Skeletal muscle cell (primary cell): ENCODE measurements at places on chromosomes 5 and 9.

- no peak for DNase-seq
Observed at GRCh38 chr9:125747765-125748445, 732 bp downstream of the PBX3 start.

- DNase-seq = no peak
Observed at GRCh38 chr9:121201045-121201737, 478 bp downstream of the RAB14 start.

DNA sequence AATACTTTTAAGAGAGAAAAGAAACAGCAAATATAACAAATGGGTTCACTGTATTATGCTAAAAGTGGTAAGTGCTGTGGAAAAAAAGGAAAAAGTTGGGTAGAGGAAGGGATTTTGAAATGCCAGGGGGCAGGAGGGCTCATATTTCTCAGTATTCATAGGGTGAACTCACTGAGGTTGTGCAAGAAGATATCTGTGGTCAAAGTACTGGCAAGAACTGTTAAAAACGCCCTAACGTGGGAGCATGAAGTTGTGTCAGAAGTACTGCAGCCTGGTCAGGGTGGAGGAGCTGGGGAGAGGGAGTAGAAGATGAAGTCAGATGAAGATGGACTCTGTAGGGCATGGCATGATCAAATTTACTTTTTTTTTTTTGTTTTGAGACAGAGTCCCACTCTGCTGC is 31.2 kb upstream of the SLC28A3 start:
- DNase-seq = peak; percentile 92

- DNase-seq = no peak
Observed at GRCh38 chr5:179318221-179318955, 26.9 kb downstream of the ADAMTS2 start.

- no peak for DNase-seq
Observed at GRCh38 chr5:97591781-97592180, 408.7 kb upstream of the RIOK2 start.

DNA sequence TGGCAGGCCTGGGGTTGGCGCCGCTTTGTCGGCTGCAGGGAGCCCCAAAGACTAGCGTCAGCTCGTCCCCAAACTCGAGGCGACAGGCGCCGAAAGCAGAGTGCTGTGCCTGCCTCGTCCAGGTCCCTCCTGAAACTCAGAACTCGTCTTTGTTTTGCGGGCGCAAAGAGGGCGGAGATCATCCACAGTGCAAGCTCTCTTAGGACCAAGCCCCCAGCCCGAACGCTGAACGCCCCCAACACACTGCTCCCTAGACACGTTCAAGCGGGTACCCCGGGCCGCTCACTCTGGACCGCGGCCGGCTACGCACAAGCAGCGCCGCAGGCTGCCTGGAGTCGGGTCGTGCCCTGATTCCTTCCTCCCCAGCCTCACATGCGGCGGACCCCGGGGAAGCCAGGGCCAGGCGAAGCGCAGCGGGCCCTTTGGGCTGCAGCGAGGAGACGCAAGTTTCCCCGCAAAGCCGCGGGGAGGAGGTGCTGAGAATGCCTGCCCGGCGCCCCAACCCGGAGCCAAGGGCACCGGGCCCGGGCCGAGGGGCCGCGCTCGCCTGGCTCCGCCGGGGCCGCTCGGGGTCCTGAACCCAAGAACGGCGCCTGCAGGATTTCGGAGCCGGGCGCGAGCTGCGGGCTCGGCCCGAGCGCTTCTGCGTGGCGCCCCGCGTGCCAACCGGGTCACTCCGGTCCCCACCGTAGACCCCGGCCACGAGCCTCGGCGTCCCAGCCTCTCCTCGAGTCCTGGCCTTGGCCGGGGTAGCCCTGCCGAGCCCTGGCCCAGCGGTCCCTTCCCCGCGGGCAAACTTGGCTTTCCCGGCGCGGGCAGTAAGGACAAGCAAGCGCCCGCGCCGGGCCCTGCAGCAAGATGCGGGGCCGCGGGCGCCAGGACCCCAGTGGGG is 738 bp downstream of the FSTL4 start:
- no peak for DNase-seq

- DNase-seq = no peak
Observed at GRCh38 chr5:156920861-156921431, 42.1 kb downstream of the TIMD4 start.

DNA sequence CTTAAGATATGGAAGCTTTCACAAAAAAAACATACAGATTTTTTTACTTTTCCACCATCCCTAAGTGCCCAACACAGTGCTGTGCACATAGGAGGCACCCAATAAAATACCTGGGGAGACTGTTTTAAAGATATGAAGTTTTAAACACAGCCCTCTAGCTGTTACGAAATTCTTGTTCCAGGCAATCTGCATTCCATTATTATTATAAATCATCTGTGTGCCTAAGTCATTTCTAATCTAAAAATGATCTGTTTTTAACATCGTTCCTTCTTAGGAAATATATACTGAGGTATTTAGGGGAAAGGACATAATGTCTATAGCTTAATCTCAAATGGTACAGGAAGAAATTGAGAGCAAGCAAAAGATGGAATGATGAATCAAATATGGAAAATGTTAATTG is 32.7 kb upstream of the ISCA1 start:
- DNase-seq = no peak

DNA sequence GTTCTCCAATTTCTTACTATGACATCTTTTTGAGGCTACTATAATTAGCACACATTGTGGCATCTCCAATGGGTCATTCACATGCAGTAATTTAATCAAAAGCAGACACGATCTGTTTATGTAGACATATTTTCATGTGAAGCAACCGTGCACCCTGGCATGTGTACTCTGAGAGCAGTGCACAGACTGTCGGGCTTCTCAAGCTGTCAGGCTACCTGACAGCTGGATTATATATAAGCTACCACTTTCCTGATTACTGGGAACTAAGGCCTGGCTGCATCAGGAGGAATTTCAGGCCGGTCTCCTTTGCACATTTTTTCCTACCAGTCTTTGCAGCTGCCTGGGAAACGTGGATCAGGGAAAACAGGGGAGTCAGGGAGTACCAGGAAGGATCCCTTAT is 197.5 kb downstream of the MAPKAP1 start:
- DNase-seq = no peak

DNA sequence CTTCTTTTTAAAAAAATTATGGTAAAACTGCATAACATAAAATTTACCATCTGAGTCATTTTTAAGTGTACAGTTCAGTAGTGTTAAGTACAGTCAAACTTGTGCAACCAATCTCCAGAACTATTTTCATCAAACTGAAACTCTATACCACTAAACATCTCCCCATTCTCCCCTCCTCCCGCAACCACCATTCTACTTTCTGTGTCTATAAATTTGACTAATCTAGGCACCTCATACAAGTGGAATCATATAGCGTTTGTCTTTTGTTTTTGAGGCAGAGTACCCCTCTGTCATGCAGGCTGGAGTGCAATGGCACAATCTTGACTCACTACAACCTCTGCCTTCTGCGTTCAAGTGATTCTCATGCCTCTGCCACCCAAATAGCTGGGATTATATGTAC is 24.0 kb upstream of the EBF1 start:
- no peak for DNase-seq

DNA sequence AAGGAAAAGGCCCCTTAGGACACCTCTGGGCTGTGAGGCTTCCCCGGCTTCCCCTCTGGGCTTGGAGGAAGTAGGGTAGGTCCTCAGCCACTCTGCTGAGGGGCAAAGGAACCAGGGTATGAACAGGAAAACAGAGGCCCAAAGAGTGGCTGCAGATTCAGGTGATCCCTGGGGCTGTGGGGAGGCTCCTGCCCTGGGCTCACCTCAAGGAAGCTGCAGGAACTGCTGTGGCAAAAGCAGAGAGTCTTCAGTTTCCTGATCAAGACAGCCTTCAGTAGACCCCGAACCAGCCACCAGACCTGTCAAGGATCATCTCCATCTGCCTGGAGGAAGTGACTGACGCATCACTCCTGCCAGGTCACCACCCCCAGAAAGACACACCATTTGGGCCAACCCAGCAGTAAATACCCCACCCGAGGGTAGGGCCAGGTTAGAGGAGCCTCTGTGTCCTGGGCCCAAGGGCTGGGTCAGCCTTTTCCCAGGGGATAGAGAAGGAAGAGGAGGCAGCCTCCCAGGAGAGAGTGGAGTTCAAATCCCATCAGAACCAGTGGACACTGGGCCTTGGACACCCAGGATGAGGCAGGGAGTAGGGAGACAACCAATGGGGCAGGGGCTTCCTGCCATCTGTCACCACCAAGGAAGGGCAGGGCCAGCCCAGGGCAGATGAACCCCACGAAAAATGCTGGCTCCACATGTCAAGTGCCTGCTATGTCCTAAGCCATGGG is 5.8 kb upstream of the ST6GALNAC6 start:
- no peak for DNase-seq

DNA sequence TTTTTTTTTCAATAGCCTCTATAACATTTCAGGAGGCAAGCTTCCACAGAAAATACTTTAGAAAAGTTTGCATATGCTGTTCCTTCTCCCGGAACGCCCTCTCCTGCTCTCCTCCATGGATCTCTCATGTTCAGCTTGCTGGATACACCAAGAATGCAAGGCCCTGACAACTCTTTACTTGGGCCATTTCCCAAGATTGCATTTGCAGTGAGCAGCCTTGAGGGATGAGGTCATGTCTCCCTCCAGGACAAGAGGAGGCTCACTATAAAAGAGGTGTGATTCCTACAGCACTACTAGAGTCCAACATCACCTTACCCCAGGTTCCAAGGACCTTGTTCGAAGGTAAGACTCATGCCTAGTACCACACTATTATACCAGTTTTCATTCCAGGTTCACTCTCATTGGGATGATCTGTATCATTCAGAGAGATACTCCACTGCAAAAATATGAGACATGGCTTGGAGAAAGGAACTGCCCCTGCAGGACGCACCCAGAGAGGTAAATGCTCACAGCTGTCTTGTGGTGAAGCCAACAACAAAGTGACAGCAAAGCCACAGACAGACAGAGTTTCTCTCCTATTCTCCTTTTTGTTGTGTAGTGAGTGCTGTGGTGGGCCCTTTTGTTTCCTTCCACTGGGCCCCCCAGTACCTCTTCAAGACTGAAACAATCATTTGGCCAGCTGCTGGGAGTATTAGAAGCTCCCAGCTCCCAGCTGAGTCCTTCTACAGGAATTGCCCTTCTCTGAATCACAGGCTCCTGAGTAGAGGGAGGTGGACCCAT is 151.7 kb upstream of the ZNF366 start:
- no peak for DNase-seq

DNA sequence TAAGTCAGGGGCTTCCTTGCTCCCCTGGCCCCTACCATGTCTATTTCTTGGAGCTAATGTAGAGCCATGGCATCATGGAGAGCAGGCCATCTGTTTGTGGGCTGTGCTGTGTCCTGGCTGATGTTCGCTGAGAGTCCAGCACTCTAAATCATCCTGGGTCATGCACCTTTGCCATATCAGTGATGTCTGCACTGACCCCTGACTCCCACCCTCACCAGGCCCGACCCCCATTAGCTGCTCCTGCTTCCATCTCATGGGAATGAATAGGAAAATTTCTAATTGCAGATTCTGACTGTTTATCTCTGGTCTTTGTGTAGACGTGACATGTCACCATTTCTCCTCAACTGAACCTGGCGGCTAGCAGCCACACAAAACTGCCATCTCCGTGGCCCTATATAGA is 236.9 kb downstream of the NSG2 start:
- DNase-seq = no peak

DNA sequence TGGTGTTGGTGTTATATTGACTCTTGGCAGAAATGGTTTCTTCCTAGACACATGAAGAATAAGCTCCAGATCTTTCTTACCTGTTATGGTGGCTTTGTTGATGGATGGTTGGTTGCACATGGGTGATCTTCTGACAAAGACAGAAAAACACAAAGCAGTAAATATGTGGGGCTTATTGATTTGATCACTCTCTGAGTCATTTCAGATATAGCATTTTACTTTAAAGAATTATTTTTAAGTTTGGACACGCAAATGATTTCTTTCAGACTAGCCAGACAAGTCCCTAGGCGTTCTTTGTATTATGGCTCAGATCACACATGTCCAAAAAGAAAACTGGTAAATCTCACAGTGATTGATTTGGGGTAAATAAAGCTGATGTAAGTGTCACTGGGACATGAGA is 597.6 kb downstream of the RAB3C start:
- DNase-seq = no peak

- DNase-seq = no peak
Observed at GRCh38 chr5:179619776-179620175, 3.7 kb downstream of the HNRNPH1 start.

DNA sequence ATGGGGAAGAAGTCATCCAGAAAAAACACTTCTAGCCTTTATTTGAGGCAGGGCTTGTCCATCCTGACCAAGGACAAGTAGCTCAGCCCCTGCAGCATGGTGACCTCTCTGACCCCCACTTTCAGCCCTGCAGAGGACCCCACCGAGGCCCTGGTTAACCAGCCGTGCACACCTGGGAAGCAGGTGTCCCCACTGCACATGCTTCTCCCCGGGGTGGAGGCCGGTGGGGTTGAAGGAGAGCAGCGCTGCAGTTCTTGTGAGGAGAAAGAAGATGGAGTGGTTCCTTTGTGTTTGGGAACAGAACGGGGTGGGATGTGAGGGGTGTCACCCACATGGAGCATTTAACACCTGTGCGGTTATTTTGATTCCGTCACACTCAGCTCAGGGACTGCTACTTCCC is 21.1 kb upstream of the ZBTB34 start:
- DNase-seq = no peak

GRCh38 chr9:110443146-110443865 is 105.6 kb upstream of the TXNDC8 start:
- peak; percentile 77 for DNase-seq

GRCh38 chr5:2683720-2684119 is 67.8 kb downstream of the IRX2 start:
- DNase-seq = no peak

DNA sequence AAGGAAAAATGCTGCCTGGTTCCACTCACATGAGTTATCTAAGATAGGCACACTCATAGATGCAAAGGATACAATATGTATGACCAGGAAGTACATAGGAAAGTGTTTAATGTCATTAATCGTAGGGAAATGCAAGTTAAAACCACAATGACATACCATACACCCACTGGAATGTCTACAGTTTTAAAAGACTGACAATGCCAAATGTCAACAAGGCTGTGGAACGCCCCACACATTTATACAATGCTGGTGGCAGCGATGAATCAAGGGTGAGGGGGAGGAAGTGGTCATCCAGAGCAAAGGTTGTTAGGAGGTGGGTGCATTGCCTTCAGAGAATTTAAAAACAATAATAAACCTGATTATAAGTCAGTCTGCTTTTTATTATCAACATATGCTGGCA is 437.8 kb downstream of the ARHGEF28 start:
- DNase-seq = peak; percentile 76

DNA sequence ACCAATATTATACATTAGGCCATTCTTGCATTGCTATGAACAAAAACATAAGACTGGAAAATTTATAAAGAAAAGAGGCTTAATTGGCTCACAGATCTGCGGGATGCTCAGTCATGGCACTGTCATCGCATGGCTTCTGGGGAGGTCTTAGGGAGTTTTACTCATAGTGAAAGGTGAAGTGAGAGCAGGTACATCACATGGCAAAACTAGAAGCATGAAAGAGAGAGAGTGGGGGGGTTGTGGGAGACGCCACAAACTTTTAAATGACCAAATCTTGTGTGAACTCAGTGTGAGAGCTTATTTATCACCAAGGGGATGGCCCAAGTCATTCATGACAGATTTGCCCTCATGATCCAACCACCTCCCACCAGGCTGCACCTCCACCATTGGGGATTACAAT is 398.3 kb upstream of the EDIL3 start:
- no peak for DNase-seq
